Activated naive CD8-positive, alpha-beta T cell treated with anti-CD3 and anti-CD28 coated beads, Interleukin-2, amount 10 ng/mL, durations not matched to agents 7 days and 5 days (primary cell): ENCODE measurements at places on chromosomes 6 and 20. TPM values are rescaled to one million over a fixed set of nuclear protein-coding genes. Genes with fewer than 3 reads are reported as not detected.

The SAPCD1 gene
- total RNA-seq, result 18.1 TPM

GRCh38 chr6:111805511-111806164 lies 67.6 kb downstream of the FYN start:
- DNase-seq, result no peak

DNA sequence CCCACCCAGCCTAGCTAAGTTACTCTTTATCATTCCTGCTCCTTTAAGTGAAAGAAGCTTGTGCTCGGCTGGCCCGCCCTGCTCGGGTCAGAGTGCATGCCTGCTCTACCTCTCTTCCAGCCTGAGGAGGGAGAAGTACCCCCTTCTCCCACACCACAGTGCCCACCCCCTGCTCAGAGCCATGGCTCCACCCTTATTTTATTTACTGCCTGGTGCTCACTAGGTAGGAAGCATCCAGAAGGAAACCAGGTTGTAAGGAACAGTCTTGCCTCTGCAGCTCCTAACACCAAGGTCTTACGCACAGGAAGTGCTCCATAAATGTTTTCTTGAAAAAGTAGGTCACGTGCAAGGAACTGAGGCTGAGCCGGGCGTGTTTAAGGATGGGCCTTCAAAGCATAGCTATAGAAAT lies 105.7 kb upstream of the SNX9 start:
- no peak for DNase-seq

GRCh38 chr6:20710341-20710740 lies 176.1 kb downstream of the CDKAL1 start:
- DNase-seq, result no peak

GRCh38 chr20:44180814-44181213 lies 6.2 kb downstream of the JPH2 start:
- DNase-seq, result no peak

DNA sequence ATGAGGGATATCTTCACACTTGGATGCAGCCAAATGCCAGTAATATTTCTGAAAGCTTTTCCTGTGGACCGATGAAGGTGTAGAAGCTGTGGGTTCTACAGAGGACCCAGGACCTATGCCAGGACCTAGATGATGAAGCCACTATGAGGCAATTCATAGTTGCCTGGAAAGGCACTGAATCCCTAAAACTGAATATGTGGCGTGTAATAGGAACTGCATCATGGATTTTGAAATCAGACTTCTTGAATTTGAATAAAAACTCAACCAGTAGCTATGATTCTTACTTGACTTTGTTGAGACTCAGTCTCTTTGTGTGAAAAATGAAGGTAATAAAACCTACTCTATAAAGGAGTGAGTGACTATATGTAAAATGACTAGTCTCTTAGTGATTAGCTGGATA lies 89.9 kb upstream of the SGK1 start:
- DNase-seq, result no peak

- DNase-seq, result no peak
Measured at GRCh38 chr6:6405997-6406714, 85.7 kb upstream of the F13A1 start.
